ENCODE measurements at places on chromosomes 2 and 18.

GRCh38 chr2:18430996-18431748 lies 129.3 kb downstream of the RDH14 start:
- no peak for DNase-seq

GRCh38 chr2:195575016-195575415 lies 82.0 kb upstream of the SLC39A10 start:
- DNase-seq, result no peak

DNA sequence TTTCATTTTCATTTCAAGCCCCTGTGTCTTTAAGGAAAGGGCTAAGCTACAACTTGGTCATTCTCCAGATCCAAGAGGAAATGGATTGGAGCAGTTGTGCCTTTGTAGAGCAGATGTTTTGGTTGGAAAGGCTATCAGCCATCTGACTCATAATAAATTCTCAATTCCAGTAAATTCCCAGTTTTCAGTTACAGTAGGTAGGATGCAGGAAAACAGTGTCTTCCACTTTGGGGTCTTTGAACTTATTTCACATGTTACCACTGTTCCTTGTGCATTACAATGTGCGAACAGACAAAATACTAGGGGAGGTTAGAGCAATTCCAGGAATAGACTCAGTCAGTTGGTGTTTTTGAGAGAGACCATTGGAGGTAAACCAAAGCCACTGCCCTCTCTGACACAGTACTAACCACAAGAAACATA lies 211.9 kb downstream of the BABAM2 start:
- no peak for DNase-seq

GRCh38 chr2:168155680-168156079 lies 91.7 kb downstream of the STK39 start:
- DNase-seq, result no peak

GRCh38 chr2:149430743-149431736 lies 100.7 kb downstream of the LYPD6 start:
- DNase-seq, result no peak

- DNase-seq, result no peak
These were observed 43.9 kb downstream of the TBC1D8 start for GRCh38 chr2:101107241-101107640.

GRCh38 chr18:24669502-24669901 lies 209.1 kb downstream of the HRH4 start:
- no peak for DNase-seq

GRCh38 chr2:42104621-42105020 lies 56.8 kb downstream of the PKDCC start:
- DNase-seq, result peak; percentile 23

DNA sequence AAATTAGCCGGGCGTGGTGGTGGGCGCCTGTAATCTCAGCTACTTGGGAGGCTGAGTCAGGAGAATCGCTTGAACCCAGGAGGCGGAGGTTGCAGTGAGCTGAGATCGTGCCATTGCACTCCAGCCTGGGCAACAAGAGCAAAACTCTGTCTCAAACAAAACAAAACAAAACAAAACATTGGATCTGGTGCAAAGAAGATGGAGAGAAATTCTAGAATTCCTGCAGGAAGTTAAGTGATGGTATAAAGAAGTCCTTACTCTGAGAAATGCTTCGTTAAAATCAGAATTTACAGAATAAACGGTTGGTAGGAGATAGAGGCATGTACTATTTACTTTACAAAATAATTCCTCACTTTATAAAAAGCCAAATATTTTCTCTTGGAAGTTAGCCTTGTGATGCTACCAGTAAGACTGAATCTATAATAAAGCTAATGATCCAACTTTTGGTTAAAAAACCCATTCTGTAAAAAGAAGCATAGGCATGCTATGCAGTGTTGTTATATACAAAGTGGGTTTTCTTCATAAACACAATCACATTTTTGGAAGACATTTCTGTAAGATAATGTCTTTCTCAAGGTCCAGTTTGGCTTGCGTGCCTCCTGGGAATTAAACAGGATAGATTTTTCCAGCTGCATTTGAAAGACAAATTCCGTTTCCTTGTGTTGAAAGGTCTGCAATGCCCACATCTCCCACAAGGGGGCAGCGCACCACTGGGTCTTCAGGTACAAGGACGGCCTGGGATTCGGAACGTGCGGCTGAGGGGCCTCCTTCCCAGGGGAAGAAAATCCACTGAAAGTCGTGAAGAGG lies 35.6 kb upstream of the PNO1 start:
- no peak for DNase-seq

GRCh38 chr2:120365236-120365793 lies 19.4 kb downstream of the INHBB start:
- DNase-seq, result no peak

DNA sequence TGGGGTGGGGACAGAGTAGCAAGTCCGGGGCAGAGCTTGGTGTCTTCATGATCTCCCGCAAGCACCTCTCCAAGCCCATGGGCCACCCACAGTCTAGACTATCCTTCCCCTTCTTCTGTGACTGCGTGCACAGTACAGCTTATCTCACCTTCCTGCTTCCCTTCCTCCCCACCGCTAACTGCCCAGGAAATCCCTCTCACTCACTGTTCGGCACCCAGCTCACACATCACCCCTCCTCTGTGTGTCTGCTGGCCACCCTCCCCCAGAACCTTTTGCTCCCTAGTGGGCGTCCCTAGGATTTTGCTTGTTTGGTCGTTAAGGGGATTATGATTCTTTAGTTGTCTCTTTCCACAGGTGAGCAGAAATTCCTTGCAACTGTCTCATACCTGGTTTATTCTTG lies 31.5 kb upstream of the SMAD7 start:
- DNase-seq, result no peak

GRCh38 chr2:190997526-190998113 lies 16.4 kb downstream of the STAT1 start:
- DNase-seq, result no peak

- peak; percentile 86 for DNase-seq
These were observed 626 bp upstream of the SLC1A4 start for GRCh38 chr2:64988420-64989125.

DNA sequence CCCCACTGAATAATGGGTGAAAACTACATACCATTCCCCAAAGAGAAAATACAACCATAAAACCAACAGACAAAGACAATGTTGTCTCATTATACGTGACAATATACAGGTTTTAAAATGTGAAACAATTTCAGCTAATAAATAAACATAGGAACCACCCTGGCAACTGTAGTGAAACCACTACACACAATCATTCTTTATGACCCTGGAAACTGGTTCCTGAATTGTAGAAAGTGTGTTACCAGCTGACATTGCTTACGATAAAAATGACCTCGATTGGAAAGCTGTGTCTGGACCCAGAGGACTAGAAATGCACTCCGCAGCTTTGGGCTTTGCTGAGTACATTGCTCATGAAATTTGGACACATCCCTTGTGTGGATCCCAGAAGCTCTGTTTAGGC lies 73.9 kb upstream of the LPIN2 start:
- DNase-seq, result no peak

GRCh38 chr2:134718023-134718816 lies 580 bp downstream of the TMEM163 start:
- DNase-seq, result no peak

- no peak for DNase-seq
These were observed 33.1 kb downstream of the BCL11A start for GRCh38 chr2:60520151-60520876.
